Mesenteric fat pad (tissue), 1 donor: ENCODE measurements at places on chromosomes 7 and 10.

- no peak for DNase-seq
Observed at GRCh38 chr7:107044347-107045194, at the start of gene PRKAR2B. Gene PRKAR2B, plus strand, starts transcription at chr7:107044705. Its CDS starts 203 bp downstream, at chr7:107044908.

GRCh38 chr7:66778201-66778600, 37.7 kb downstream of the RABGEF1 start:
- no peak for DNase-seq

GRCh38 chr10:47354165-47354564, 6.0 kb downstream of the RBP3 start:
- peak; percentile 75 for DNase-seq

- DNase-seq, result no peak
Observed at GRCh38 chr7:150448789-150449147, 1.7 kb upstream of the GIMAP8 start.

- no peak for DNase-seq
Observed at GRCh38 chr7:69889338-69889975, 291.2 kb downstream of the AUTS2 start.

DNA sequence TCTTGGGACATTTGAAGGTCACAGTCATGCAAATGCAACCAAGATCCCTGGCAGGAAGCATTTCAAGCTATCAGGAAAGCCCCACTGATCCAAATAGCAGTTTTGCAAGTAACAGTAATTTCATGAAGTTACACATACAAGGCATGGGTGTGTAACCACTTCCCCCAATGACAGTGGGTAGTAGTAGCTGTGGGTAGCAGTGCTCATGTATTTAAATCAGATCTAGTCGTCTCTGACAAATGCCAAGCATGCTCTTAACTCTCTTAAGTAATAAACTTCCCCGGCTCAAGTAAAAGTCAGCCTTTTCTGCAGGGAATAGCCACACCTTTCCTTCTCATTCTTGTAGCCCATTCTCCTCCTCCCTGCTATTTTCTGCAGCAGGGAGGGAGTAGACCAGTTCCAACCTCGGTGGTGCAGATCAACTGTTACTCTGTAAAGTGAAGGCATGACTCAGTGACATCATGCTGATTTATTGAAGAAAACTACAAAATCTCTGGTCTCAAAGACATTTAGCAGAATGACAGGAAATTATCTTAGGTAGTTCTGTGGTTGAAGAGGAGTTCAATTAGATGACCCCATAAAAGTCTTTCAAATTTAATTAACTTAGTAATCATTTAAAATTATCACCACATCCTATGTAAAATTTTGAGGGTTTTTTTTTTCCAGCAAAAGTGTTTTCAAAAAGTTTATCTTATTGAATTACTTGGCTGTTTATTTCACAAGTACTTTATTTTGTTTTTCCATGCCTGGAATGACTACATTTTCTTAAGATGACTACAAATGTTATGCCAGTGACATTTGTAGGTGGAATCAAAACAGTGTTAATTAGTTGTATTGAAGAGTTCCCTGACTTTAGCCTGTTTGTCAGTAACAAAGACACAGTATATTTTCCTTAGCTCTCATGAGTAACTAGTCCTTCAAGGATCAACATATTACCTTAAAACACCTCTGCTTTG, 568.3 kb downstream of the INHBA start:
- DNase-seq, result no peak

GRCh38 chr7:7795630-7796121, 77.3 kb upstream of the RPA3 start:
- no peak for DNase-seq
